Posterior cingulate gyrus (tissue), 11 donors: ENCODE measurements at places on chromosomes 3 and 15.

DNA sequence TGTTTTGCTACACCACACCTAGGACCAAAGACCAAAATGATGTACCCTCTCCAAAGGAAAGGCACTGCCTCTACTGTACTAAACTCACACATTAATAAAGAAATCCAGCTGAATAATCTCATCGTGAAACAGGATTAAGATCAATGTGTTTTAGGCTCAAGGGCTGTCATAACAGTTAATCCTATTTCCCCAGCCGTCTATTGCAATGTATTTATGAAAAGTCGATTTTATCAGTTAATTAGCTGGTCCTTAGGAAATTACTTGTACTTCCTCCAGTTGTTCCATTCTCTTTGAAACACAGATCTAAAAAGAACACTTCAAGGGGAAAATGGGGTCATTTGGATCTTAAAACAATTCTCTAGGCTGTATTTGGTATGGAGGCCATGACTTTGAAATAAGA lies 8.5 kb downstream of the ETV5 start:
- DNase-seq, result no peak

DNA sequence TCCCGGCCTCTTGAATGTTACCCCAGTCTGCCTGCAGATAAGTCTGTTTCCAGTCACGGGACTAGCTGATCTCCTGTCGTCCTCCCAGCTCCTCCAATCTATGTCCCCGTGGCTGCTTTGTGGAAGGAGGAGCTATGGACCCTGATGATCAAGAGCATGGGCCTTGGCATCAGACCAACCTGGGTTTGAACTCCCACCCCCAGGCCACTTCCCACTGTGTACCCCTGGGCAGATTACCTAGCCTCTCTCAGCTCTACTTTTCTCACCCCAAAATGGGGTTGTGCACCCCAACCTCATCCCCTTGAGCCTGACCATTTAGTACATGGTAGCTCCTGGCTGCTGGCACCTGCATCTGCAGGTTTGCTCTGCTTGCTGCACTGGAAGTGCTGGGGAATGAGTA lies 55.8 kb downstream of the GASK1A start:
- DNase-seq, result no peak

- DNase-seq, result no peak
Observed at GRCh38 chr15:89429023-89429422, 67.4 kb downstream of the RHCG start.

- no peak for DNase-seq
Observed at GRCh38 chr15:35888815-35889214, 342.9 kb upstream of the DPH6 start.

DNA sequence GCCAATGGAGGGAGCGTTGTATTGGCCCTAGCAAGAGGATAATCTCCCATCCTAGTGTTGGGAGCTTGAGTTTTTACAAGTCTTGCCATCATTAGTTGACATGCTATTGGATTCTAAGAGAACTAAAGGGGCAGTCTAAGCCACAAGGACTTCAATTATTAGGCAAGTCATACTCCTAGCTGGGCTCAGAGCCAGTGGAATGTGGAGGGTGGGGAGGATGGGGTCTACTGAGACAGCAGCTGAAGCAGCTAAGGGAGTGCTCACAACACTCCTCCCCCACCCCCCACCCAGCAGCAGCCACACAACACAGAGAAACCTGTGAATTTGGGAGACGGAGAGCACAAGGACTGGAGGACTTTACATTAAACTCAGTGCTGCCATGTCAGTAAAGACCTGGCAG lies 27.9 kb downstream of the FRG2C start:
- DNase-seq, result no peak

- DNase-seq, result no peak
Observed at GRCh38 chr3:72982609-72983366, 13.8 kb upstream of the PPP4R2 start.

DNA sequence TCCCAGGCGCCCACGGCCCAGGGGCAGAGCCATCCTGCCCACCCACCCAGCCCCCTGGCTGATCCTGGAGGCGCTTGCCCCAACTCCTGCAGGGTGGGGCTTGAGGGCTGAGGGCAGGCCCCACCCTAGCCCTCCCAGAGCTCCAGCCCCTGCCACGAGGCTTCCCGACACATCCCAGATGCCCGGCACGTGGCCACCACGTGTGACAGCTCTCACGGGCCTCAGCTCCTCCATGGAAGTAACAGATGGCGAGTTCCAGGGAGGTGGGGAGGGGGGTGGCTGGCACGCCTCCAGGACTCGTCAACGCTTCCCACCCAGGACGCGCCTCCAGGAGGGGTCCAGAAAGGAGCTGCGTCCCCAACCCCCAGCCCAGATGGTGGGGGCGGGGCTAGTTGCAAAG lies 29.1 kb downstream of the PLXND1 start:
- DNase-seq, result no peak

DNA sequence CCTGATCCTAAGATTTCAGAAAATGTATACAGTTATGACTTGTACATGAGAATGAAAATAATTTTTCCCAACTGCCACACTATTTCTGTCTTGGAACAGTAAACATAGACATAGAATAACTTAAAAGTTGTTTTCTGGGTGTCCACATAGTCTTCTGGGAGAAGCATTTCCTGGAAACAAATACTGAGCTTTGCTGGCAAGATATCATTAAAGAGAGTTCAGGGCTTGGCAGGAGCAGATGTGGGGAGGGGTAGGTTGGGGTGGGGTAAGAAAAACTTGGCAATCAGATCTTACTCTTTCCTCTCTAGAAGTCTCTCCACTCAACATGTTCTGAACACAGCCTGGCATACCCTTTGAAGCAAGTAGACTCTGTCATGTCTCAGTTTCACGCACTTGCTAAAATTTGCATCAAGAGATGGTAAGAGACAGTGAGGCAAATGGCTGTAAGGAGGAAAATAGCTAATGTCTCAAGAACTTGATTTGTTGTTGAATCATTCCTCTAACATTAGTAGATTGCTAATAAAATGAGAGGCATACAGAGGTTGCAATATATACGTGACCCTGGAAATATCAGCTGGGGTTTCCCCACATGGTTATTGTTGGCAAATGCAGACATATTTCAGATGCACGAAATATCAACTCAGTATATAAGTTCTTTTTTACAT lies 27.3 kb upstream of the ABI3BP start:
- DNase-seq, result no peak

DNA sequence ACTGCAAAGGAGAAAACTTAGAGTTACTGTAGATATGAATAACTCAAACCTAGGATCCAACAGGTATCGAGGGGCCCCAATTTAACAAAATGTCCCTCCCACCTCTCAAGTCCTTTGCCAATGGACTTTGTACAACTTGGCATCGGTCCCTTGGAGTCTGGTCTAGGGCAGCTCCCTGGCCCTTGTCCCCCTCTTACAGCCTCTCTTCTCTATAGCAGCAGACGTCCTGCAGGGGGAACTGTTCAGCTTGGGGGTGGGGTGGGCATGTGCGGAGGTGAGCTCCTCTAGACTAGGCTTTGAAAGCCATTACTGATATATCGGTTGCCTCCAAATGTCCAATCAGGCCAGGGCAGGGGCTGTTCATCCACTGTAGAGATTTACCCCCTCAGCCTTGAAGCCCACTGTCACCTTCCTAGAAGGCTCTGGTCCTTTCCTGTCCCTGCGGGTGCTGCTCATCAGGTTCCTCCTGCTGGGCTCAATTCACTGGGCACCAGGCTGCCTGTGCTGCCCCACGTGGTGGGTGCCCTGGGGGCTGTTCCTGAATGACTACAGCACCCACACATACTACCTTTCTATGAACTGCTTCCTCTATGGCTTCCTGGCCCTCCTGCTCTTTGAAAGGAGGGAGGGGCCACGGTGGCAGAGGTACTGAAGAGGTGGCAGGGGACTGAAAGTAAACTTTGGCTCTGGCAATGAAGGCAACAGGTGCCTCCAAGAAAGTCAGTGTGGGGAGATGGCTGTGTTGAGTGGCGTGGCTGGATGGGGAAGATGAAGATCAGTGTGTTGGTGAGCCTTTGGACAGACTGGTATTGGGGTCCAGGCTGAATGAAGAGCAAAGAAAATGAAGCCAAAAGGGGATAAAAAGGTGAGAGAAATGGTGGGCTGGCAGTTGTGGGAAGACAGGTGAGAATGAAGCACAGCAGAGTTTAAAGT lies 78.8 kb upstream of the MEX3B start:
- no peak for DNase-seq

DNA sequence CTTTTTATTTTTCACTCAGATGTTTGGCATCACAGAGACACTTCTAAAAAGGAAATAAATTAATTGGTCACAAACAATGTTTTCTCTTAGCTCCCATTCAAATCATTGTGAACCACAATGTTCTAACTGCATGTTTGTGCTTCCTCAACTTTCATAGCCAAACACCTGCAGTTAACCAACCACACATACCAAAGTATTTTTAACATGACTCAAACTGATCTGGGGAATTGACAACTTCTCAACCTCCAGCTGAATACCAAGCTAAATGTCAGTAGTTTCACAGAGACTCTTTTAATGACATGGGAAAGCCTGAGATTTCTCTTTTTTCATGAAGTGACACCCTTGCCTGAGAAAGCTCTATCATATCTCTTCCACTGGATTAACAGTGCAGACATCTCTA lies 217.9 kb upstream of the MME start:
- no peak for DNase-seq

- DNase-seq, result no peak
Observed at GRCh38 chr3:130044370-130044769, 37.3 kb upstream of the ALG1L2 start.

DNA sequence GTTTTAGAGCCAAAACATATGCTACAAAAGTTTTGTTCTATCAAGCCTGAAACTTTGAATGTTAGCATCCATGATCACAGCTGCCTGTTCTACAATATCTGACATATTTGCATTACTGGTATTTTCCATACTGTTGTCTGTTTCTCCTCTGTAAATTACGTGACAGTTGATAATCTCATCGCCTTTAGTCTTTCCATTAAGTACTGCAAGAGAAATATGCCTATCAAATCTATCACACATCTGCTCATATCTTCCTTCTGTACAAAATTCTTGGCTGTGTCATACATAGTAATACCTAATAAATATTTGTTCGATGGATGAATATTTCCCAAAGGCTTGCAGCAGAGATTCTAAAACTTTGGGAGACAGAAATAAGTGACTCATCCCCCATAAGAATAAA lies 717.3 kb downstream of the OTOL1 start:
- DNase-seq, result no peak

- no peak for DNase-seq
Observed at GRCh38 chr3:127151992-127152650, 40.8 kb upstream of the PRR23E start.

DNA sequence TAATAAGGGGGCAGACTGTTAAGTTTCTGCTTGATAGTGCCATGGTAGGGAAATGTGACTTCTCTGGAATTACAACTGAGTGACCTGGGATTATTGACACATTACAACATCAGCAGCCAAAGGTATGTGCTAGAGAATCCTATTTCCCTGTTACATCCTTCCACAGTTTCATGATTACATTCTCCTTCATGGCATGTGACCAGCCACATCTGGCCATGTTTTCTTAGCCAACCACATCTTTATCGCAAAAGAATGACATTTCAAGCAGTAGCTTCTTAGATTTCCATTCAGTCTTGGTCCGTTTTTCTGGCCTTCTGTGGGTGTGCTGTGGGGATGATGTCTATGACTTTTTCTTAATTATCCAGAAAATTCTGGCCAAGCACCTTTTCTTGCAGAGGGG lies 45.4 kb upstream of the CTDSPL start:
- no peak for DNase-seq

DNA sequence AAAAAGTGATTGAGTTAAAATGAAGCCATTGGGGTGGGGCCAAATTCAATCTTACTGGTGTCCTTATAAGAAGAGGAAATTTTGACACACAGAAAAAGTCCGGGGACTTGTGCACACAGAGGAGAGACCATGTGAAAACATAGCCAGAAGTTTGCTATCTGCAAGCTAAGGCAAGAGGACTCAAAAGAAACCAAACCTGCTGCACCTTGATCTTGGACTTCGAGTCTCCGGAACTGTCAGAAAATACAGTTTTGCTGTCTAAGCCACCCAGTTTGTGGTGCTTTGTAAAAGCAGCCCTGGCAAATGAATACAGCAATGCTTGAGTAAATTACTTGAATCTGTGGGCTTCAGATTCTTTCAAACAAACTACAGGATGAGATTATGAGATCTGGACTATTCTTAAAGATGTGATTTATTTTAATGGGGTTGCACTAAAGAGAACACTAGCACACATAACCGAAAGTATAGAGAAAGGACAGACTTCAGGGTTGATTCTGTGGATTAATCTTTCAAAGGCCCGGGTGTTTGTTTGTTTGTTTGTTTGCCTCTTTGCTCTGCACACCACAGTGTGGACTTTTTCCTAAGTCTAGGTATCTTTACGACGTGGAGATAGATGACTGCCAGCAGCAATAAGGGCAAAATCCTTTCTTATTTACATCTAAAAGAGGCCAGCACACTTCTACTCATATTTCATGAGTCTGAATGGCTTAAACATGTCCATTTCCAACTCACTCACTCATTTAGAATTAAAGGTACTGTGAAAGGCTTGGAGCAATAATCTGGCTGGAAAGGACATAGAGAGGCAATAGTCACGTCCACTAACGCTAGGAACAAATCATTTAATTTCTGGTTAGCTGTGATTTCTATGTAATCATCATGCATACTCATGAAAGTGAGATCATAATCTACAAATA lies 53.9 kb upstream of the SSR3 start:
- DNase-seq, result no peak

- no peak for DNase-seq
Observed at GRCh38 chr3:174986685-174987084, 127.6 kb downstream of the NAALADL2 start.

DNA sequence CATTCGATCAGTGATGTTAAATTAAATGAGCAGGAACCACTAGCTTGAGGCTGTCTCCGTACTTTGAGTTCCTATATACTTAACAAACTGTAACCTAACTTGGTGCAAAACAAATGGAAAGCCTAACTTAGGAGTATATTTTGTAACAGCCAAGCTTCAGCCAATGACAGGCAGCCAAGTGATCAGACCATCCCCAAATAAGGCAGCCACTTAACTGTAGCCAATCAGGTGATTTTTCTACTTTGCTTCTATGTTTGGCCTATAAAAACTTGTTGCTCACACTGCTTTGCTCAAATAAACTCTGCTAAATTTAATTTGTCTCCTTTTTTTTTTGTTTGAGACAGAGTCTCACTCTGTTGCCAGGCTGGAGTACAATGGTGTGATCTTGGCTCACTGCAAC lies 19.3 kb upstream of the ZNF770 start:
- DNase-seq, result no peak

DNA sequence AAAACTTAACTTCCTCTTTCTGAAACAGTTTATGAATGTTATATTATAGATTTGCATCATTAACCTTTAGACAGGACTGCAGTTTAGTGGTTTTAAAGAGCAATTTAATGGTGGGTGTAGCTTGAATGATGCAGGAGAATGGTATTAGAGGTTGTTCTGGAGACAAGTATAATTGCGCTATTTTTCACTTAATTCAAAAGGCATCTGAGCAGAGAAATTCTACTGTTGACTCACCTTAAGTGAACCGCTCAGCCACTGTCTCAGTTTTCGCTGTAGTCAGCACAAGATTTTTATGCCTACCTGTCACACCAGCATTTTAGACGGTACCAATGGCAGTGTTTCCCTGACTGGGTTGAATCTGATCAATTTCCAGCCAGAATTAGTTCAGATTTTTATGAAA lies 348.8 kb upstream of the DCBLD2 start:
- DNase-seq, result no peak

GRCh38 chr15:100245487-100245820 lies 96.3 kb downstream of the ADAMTS17 start:
- no peak for DNase-seq
